ENCODE measurements at places on chromosomes 5 and 9.

DNA sequence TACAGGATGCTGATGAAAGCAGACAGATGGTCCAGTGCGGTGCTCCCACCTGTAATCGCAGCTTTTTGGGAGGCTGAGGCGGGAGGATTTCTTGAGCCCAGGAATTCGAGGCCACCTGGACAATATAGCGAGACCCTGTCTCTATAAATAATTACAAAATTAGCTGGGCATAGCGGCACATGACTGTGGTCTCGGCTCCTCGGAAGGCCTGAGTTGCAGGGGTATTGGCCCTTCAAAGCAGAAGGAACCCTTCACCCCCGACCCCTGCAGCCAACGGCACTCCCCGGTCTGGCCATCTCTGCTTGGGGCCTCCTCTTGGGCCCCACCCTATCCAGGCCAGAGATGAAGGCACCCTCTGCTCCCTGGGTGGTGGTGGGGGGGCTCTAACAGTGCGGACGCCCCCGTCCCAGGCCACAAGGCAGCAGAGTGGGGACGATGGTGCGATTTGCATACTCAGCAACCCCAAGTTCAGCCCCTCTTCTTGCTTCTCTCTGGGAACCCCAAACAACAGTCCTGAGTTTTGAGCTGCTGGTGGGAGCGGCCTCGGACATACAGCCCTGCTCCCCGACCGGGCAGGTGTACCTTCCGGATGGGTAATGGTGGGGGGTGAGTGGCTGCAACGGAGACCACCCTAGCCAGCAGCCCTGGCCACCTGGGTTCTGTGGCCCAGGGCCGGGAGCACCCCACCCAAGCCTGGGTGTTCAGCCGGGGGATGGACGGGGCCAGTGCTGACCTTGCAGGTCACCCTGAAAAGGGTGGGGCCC, 50.7 kb downstream of the NACC2 start:
- no peak for DNase-seq

- DNase-seq = no peak
Observed at GRCh38 chr9:97179616-97180015, 127.8 kb upstream of the CCDC180 start.

- DNase-seq = peak; percentile 2
Observed at GRCh38 chr5:123036391-123037103, at the start of gene PPIC. TSS of gene PPIC (minus strand) at chr5:123036725. CDS start at chr5:123036625, 100 bp downstream.

DNA sequence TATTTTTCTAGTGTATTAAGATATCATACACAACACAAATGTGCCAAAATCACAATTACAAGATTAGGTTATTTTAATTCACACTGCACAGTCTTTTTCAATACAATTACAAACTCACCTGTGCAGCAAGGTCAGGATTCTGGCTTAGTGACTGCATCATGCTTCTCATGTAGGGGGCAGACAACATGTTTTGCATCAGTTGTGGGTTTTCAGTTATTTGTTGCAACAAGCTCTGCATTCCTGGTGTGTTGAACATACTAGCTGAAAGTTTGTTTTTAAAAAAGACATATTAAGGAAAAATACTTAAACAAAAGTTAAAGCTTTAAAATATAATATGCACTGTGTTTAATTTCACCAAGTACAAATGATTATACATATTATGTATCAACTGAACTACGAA, 38.7 kb downstream of the UBQLN1 start:
- DNase-seq = no peak

GRCh38 chr5:113044776-113045465, 68.3 kb downstream of the DCP2 start:
- DNase-seq = no peak

GRCh38 chr5:78903861-78904260, 81.2 kb downstream of the ARSB start:
- no peak for DNase-seq
